Activated naive CD8-positive, alpha-beta T cell treated with anti-CD3 and anti-CD28 coated beads for 36 hours (primary cell): ENCODE measurements at places on chromosomes 2 and 18.

GRCh38 chr2:118122594-118123281 lies 34.5 kb downstream of the INSIG2 start:
- H3K27me3 ChIP-seq: peaks cover 22% of the 10 kb centered on the region
- no peak overlapping the region for H3K4me3 ChIP-seq
- H3K27ac ChIP-seq: no peak overlapping the region
- no peaks in the 10 kb centered on the region for H3K36me3 ChIP-seq

GRCh38 chr2:190173392-190173791 lies 110.9 kb upstream of the MSTN start:
- H3K27me3 ChIP-seq: peaks cover 31% of the 10 kb centered on the region
- H3K4me3 ChIP-seq: no peak overlapping the region
- H3K27ac ChIP-seq: no peak overlapping the region
- no peak for DNase-seq

- no peak overlapping the region for H3K27ac ChIP-seq
- H3K4me1 ChIP-seq: peaks cover 8% of the 10 kb centered on the region
- no peaks in the 10 kb centered on the region for H3K36me3 ChIP-seq
- peaks cover 54% of the 10 kb centered on the region for H3K27me3 ChIP-seq
Measured at GRCh38 chr2:205766779-205767359, 84.6 kb downstream of the NRP2 start.

DNA sequence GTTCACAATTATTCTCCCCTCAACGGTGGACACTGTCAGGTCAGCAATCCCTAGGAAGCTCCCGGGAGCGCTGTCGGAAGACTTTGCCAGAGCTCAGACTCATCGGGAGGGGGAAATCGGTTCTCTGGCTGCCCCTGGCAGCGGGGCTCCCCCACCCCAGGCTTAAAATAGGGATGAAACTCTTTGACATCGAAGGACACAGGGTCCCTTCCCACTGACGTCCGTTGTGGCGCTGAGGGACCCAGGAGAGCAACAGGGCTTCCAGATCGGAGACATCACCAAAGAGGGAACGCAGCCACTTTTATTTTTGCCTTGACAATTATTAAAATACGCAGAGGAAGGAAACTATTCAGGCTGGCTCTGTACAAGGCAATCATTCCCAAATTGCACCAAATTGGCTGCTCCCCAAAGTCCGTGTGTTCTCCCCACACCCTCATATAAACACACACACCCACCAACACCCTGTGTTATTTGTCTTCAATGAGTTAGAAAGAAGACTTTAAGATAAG lies 249.0 kb downstream of the CDH20 start:
- H3K4me1 ChIP-seq: peaks cover 12% of the 10 kb centered on the region
- H3K4me3 ChIP-seq: no peak overlapping the region
- no peak for DNase-seq
- H3K27me3 ChIP-seq: peaks cover 60% of the 10 kb centered on the region
- H3K27ac ChIP-seq: no peak overlapping the region

- H3K4me3 ChIP-seq: no peak overlapping the region
- DNase-seq: no peak
- H3K27ac ChIP-seq: no peak overlapping the region
- H3K27me3 ChIP-seq: no peaks in the 10 kb centered on the region
- peaks cover 21% of the 10 kb centered on the region for H3K4me1 ChIP-seq
- no peaks in the 10 kb centered on the region for H3K36me3 ChIP-seq
Measured at GRCh38 chr2:39140322-39140847, 19.5 kb upstream of the SOS1 start.

DNA sequence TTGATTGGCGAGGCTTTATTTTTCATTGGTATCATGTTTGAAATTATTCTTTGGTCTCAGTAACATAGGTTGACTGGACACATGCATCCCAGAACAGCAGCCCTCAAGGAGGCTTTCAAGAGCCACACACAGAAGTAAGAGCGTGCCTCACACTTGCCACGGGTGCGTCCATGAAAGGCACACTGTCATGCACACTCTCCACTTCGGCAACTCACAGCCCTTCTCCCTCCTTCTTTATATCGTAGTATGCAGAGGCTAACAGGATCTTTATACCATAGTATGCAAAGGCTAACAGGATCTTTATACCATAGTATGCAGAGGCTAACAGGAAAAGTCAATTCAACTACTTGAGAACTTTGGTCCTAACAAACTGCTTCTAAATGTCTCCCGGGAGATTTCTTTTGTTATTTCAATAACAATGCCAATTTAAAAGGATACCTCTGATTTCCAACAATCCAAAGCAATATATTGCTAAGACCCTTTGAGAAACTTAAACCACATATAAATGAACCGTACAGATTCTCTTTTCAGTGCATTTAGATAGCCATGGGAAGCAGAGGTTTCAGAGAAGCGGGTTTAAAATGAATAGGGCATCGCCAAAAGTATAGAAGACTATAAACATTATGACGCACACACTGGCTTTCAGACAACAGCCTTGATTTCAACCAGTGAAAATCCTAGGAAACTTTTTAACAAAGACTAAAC lies 26.5 kb upstream of the ZNF516 start:
- no peaks in the 10 kb centered on the region for H3K36me3 ChIP-seq
- peaks cover 22% of the 10 kb centered on the region for H3K4me1 ChIP-seq
- no peak for DNase-seq
- H3K4me3 ChIP-seq: no peak overlapping the region
- H3K27ac ChIP-seq: no peak overlapping the region

DNA sequence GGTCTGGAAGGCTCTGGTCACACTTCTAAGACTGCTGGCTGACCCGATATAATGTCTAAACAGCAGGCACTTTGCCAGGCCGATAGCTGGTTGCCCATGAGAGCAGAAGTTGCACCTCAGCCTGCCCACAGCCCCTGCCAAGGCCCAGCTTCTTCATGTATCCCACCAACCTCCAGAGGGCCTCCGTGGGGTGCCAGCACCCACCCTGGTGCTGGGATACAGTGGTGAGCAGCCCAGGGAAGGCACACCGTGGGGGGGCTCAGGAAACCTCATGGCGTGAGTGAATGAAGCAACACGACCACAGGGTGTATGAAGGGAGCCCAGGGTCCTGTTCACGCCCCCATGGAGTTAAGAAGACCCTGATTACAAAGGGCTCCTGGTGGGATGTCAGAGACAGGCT lies 16.2 kb upstream of the GLI2 start:
- no peaks in the 10 kb centered on the region for H3K36me3 ChIP-seq
- no peak for DNase-seq
- H3K27me3 ChIP-seq: no peaks in the 10 kb centered on the region
- no peak overlapping the region for H3K4me3 ChIP-seq
- no peaks in the 10 kb centered on the region for H3K4me1 ChIP-seq

DNA sequence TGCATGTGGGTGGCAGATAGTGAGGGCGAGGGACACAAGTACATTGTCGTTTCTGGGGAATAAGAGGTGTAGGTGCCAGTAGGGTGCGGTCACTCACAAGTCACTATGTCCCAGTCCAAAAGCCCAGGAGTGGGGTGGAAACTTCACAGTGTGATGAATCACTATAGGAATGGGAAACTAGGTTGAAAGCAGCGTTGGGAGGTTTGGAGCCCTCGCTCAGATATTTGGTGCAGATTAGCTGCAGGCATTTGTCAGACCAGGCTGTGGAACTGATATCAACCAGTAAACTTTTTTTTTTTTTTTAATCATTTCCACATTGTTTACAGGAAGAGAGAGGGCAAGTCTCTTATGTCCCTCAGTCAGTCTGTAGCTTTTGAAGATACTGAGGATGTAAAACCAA lies 121.8 kb downstream of the CERS6 start:
- no peak overlapping the region for H3K4me3 ChIP-seq
- peaks cover 34% of the 10 kb centered on the region for H3K4me1 ChIP-seq
- no peak overlapping the region for H3K27ac ChIP-seq
- no peaks in the 10 kb centered on the region for H3K27me3 ChIP-seq

DNA sequence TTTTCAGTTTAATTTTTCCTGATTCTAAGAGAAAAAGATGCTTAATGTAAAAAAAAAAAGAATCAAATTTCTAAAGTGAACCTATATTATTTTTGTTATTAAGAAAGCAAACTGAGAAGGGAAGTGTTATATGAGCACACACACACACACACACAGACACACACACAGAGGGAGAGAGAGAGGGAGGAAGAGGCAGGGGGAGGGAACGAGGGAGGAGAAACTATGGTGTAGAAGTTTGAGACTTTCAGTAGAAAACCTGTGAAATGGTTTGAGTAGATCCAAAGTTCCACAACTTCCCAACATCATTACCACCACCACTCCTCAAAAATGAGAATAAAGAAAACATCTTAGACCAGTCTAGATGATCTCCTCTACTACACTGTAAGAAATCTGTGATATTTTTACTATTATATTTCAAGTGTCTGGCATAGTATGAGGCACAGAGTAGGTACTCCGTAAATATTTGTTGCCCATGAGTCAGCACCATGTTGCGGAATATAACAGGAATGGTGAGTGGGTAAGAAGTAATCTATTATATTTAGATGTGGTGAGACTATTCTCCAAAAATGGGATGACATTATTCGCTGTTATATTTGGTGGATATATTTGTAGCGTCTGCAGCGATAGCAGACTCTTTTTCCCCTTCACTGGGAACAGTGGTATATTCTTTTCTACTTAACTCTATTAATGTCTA lies 149.4 kb upstream of the DNMT3A start:
- H3K4me3 ChIP-seq: no peak overlapping the region
- no peaks in the 10 kb centered on the region for H3K27me3 ChIP-seq
- no peak for DNase-seq
- no peak overlapping the region for H3K27ac ChIP-seq

- peaks cover 51% of the 10 kb centered on the region for H3K27me3 ChIP-seq
- DNase-seq: no peak
- no peak overlapping the region for H3K27ac ChIP-seq
- H3K4me1 ChIP-seq: peaks cover 10% of the 10 kb centered on the region
- H3K36me3 ChIP-seq: peaks cover 1% of the 10 kb centered on the region
- no peak overlapping the region for H3K4me3 ChIP-seq
Measured at GRCh38 chr2:128475427-128476211, 157.0 kb upstream of the HS6ST1 start.

DNA sequence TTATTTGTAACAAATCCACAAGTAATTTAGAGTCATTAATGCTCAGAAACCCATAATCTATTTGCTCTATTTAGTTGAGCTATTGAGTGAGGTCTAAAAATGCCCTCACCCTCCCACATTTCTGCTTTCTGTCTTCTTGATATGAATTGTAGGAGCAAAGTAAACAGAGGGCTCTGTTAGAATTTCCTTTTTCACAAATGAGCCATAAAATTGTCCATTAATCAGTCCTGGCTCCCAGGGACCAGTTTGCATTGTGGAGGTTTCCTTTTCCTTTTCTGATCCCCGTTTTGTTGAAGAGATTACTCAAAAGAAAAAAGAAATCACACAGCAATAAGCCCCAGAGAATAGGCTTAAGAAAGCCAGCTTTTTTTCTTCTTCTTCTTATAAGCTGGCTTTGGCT lies 476.7 kb downstream of the EPHA4 start:
- no peak overlapping the region for H3K4me3 ChIP-seq
- no peak overlapping the region for H3K27ac ChIP-seq
- DNase-seq: no peak
- H3K36me3 ChIP-seq: no peaks in the 10 kb centered on the region

DNA sequence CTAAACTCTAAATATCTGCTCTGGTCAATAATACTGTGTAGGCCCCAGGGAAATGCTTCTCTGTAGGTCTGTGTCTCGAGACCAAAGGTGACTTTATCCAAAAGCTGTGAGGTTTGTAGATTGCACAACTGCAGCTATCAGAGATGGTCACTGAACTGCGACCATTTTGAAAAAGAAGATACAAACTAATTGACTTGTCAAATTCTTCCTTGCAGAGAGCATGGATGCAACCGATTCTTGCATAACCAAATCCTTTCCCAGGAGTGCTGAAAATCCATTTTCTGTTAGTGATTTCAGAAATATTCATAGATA lies 155.8 kb downstream of the SH3BP4 start:
- DNase-seq: no peak
- no peaks in the 10 kb centered on the region for H3K36me3 ChIP-seq
- no peak overlapping the region for H3K4me3 ChIP-seq
- peaks cover 8% of the 10 kb centered on the region for H3K27me3 ChIP-seq

GRCh38 chr2:222261504-222261903 lies 37.3 kb downstream of the PAX3 start:
- no peaks in the 10 kb centered on the region for H3K4me1 ChIP-seq
- peaks cover 10% of the 10 kb centered on the region for H3K27me3 ChIP-seq
- H3K36me3 ChIP-seq: no peaks in the 10 kb centered on the region
- DNase-seq: no peak

GRCh38 chr2:38294597-38294996 lies 82.5 kb downstream of the ATL2 start:
- no peak overlapping the region for H3K27ac ChIP-seq
- no peaks in the 10 kb centered on the region for H3K27me3 ChIP-seq
- no peak for DNase-seq
- peaks cover 3% of the 10 kb centered on the region for H3K36me3 ChIP-seq
- no peak overlapping the region for H3K4me3 ChIP-seq
